Hindlimb muscle (tissue), 1 donor: ENCODE measurements at places on chromosomes 5 and 9.

DNA sequence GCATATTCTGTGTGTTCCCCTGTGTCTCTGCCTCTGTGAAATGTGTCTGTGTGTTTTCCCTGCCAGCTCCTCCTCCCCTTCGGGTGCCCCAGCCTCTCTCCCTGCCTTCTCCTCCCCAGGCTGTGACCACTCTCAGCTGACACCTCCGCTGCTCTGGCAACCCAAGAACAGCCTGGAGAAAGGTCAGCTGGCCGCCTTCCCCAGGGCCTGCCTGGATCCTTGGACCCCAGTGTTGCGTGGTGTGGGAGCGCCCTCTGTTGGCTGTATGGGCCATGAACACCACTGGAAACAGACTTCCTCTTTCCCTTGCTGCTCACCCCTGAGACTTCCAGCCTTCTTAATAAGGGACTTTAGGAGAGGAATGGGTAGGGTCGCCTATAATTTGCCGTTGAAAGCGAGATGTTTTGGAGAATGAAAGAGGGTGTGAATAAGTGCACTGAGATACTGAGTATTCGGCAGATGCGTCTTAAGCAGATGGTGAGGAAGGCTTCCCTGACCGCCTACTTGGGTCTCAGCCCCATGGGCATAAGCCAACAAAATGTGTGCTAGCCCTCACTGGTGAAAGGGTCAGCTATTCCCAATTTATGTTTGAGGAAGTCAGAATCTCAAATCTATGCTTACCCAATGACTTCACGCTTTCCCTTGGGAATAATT is 114.9 kb upstream of the TRIM32 start:
- peak; percentile 83 for DNase-seq

DNA sequence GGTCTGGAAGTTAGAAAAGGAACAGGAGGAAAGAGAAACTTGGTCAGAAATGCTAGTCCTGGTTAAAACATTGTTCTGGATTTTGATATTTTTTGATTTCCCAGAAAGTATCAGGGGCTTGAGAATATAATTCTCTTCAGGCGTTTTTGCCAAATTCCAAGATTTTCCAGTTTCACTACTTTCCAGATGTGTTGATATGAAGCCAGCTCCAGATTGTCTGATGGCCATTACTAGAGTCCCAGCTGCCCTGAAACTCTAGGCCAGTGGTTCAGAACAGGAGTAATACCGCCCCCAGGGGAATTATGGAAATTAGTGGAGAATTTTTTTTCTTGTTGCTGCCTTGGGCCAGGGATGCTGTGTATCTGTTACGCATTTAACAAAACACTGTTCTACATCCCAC is 88.6 kb downstream of the KCNN2 start:
- peak; percentile 89 for DNase-seq

DNA sequence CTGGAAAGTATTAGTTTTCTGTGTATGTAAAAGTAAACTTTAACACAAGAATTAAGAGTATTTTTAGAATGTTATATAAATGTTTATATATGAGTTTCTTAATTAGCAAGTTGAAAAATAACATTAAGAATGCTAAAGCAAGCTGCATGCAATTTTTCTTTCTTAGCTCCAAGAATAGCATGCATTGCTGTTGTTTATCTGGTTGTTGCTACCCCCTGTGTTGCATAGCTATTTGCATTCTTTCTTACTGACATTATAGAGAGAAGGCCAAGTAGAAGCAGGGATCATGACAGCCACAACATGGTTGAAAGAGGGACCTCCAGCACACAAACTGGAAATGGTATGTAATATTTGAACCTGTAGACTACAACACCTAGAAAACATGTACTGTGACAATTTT is 94.8 kb downstream of the ERCC6L2 start:
- no peak for DNase-seq

- no peak for DNase-seq
These were observed 67.8 kb downstream of the RASGEF1C start for GRCh38 chr5:180141068-180141660.

- DNase-seq: peak; percentile 56
These were observed 46.1 kb upstream of the ZBED3 start for GRCh38 chr5:77133061-77133758.

GRCh38 chr9:134619983-134620661 is 21.5 kb upstream of the COL5A1 start:
- DNase-seq: no peak

- no peak for DNase-seq
These were observed 80.2 kb downstream of the NSUN2 start for GRCh38 chr5:6552612-6553011.

GRCh38 chr5:17373814-17374556 is 124.0 kb upstream of the TAF11L2 start:
- no peak for DNase-seq

GRCh38 chr9:126459546-126459945 is 132.9 kb downstream of the MVB12B start:
- no peak for DNase-seq

DNA sequence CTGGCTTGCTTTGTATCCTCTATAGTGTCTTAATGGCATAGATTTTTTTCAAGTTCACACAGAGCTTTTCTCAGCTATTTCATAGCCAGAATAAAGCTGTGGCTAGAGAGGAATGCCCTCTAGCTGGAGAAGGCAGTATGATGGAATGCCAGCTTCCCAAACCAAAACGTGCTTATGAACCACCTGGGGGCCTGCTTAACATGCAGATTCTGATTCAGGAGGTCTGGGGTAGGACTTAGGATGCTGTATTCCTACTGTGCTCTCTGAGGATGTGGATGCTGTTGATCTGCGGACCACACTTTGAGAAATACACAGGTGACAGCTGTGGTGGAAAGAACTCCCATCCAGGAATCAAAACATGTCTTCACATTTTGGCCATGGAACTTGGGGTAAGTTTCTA is 49.9 kb upstream of the DPYSL3 start:
- DNase-seq: no peak

- peak; percentile 64 for DNase-seq
These were observed 14.5 kb upstream of the TGFBI start for GRCh38 chr5:136014049-136015002.

- DNase-seq: no peak
These were observed 77.1 kb upstream of the GOLM1 start for GRCh38 chr9:86176468-86176867.

GRCh38 chr9:6781476-6781875 is 23.7 kb downstream of the KDM4C start:
- no peak for DNase-seq

- no peak for DNase-seq
These were observed 57.2 kb downstream of the C9orf85 start for GRCh38 chr9:71968541-71969090.

- DNase-seq: peak; percentile 70
These were observed 268.3 kb upstream of the WWC1 start for GRCh38 chr5:168023191-168023590.

GRCh38 chr5:171093598-171093997 is 215.4 kb upstream of the TLX3 start:
- DNase-seq: no peak

DNA sequence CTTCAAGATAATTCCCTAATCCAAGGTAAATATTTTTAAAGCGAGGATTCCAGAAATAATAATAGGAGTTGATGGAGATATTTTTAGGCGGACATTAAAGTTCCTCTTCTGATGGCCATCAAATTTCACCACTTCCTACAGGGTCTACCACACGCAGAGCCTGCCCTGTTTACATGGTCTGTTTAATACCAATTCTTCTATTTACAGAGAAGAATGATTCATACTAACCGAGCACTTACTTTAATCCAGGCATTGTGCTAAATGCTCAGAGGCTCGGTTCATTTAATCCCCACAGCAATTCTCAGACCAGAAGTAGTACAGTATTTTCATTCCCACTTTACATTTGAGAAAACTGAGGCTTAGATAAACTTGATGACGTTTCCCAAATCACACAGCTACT is 3.0 kb upstream of the ITGA1 start:
- DNase-seq: no peak

DNA sequence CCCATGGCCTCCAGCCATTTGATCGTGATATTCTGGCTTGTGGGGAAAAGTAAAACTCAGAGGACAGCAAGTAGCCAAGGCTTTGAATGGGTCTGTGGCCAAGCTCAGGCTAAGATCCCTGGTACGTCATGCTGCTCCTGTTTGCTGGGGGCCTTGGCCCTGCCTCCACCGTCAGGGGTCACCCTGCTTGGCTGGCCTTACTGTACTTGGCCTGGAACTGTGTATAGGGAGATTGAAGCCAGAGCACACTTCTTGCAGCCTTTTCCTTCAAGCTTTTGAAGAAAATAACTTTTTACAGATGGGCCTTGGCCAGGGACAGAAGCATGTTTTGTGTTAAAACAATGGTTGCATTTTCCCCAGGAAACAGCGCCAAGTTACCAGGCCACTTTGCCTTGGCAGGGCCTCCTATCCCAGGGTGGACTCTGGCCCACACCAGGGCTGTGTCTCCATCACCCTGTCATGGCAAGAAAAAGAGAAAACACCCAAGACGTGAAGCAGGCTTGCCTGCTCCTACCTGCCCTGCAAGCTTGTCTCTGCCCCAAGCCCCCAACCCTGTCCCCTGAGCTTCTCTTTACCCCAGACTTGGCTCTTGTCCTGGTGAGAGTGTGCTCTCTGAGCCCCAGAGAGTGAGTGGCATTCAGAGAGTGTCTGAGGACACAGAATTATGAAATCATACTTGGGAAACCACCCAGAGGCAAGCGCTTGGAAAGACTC is 286.9 kb downstream of the GADD45G start:
- peak; percentile 40 for DNase-seq

DNA sequence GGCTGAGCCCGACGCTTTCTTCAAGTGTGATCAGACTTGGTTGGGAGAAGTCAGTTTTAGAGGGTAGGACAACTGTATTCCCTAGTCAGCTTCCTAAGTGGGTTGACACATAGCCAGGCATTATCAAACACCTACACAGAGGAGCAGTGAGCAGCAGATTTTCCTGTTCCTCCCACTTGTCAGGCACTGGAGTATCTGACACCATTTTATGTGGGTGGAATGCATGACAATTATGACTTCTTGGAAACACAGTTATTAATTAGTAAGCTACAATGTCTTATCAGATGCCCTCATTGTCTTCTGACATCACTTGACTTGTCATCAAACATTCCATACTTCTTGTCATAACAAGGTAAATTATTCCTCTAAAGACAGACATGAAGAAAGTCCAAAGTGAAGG is 124.9 kb downstream of the IRX2 start:
- DNase-seq: no peak

DNA sequence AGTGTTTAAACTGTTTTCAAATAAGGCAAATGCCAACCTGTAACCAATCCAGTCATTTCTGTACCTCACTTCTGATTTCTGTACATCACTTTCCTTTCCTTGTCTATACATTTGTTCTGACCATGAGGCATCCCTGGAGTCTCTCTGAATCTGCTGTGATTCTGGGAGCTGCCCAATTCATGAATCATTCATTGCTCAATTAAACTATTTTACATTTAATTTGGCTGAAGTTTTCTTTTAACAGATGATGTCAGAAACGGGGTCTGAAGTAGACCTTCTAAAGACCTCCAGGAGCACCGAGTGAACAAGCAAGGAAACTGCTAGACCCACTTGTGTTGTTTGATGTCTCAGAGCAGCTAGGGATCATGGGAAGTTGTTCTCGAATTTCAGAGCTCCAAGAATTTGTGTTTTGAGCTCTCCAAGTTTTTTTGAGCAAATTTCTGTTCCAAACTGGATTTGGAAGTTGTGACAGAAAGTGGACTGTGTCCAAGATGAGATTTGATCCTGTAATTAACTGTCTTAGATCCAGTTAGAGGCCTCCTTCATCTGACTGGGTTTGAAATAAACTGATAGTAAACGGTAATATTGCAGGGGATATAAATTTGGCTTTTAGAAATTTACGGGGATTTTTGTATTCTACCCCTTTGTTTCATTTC is 490.8 kb upstream of the ST8SIA4 start:
- DNase-seq: no peak

DNA sequence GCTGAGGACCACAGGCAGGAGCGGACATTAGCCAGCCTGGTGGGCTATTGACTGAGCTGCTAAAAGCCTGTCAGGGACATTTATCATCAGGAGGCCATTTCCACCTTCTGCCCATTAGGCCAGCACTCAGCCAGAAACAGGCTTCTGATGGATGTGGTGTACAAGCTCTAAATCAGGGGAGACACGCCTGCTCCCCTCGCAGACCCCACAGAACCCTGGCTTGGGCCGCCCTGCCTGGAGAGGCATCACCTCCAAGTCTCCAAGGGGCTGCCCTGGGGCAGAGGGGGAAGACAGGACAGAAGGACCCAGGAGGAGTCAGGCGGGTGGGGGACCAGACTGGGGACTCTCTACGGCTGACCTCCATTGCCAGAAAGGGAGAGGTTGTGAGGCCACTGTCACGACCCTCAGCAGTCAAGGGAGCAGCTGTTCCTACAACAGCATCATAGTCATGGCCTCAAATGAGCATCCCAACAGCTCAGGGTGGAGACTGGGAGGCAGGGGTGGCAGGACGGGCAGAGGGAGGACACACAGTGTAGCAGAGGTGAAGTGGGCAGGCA is 24.0 kb upstream of the TRIM14 start:
- no peak for DNase-seq

- DNase-seq: no peak
These were observed 74.4 kb downstream of the FAM114A2 start for GRCh38 chr5:153964191-153964879.

DNA sequence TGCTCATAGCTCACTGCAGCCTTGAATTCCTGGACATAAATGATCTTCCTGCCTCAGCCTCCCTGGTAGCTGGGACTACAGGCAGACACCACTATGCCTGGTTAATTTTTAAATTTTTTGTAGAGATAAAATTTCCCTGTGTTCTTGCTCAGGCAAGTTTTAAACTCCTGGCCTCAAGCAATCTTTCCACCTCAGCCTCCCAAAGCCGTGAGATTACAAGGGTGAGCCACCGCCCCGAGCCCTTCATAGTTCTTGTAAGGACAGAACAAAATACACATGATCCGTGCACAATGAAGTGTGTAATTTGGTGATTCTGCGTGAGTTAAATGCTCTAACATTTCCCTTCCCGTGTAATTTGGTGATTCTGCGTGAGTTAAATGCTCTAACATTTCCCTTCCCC is 27.7 kb upstream of the MYO10 start:
- no peak for DNase-seq

DNA sequence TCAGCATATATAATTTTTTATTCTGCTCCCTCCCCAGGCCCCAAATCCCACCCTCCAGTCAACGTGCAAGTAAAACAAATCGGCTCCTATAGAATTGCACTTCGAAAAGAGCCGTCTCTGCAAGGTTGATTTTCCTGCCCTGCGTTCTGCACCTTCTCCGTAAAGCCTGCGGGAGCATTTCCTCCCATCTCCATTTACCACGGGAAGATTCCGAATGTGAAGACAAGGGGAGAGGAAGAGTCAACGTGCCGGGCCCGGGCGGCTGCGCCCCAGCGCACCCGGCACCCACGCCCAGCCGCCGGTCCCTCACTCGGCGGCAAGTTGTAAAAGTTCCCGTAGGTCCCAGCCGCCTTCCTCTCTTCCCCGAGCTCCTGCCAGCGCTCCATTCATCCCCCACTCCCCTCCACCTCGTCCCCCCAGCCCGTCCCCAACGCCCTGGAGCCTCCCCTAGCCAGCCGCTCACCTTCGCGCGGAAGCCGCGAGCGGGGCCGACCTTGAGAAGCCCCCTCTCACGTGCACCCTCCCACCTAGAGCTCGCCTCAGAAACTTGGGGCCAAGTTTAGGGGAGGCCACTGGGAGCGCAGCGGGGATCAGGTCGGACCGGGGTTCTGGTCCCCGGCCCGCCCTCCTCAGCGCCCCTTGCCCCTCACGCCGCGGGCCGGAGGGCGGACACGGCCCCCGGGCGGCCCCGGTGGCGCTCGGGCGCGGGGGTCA is 431 bp downstream of the BNC2 start:
- DNase-seq: no peak

GRCh38 chr5:55327281-55327680 is 19.5 kb downstream of the MTREX start:
- DNase-seq: no peak

GRCh38 chr9:2307480-2307879 is 292.3 kb downstream of the SMARCA2 start:
- no peak for DNase-seq

- peak; percentile 67 for DNase-seq
These were observed 13.9 kb upstream of the BASP1 start for GRCh38 chr5:17203329-17204132.
